ENCODE measurements at places on chromosomes 6 and 20.

GRCh38 chr20:21569586-21569985, 55.7 kb upstream of the NKX2-2 start:
- DNase-seq, result no peak

- DNase-seq, result no peak
Measured at GRCh38 chr20:10711903-10712451, 38.2 kb upstream of the JAG1 start.

DNA sequence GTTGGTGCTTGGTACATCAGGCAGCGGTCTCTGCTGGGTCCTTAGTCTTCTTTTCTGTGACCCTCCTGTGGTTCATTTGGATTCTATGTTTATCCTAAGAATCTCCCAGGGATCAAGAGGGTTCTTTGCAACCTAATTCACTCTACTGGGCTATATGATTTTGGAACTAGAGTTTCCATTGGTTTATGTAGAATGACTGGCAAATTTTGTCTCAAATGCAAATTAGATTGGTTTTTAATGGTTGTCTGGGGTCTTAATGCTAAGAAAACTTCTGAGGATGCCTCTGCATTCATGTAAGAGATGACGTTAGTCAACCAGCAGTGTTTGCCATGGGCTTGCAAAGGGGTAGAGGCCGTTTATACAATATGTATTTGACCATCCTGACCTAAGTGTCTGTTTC, 129.8 kb upstream of the ZFP64 start:
- no peak for DNase-seq

GRCh38 chr20:51650685-51651134, 108.2 kb upstream of the NFATC2 start:
- no peak for DNase-seq

DNA sequence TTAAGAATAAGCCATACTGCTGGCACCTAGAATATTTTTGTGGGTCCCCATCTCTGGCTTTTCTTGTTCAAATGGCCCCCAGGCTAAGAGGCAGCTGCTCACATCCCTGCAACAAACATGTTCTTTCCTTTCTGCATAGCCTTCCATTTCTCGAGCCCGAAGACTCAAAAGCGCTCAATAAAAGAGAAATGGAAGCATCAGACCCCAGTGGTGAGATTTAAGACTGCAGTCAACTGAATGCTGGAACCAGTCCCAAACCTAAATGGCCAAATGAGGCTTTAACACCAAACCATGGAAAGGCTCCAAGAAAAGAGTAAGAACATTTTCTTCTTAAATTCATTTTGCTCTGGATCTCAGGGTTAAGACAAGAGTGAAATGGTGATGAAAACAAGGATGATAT, 122.1 kb upstream of the TRAF3IP2 start:
- no peak for DNase-seq

DNA sequence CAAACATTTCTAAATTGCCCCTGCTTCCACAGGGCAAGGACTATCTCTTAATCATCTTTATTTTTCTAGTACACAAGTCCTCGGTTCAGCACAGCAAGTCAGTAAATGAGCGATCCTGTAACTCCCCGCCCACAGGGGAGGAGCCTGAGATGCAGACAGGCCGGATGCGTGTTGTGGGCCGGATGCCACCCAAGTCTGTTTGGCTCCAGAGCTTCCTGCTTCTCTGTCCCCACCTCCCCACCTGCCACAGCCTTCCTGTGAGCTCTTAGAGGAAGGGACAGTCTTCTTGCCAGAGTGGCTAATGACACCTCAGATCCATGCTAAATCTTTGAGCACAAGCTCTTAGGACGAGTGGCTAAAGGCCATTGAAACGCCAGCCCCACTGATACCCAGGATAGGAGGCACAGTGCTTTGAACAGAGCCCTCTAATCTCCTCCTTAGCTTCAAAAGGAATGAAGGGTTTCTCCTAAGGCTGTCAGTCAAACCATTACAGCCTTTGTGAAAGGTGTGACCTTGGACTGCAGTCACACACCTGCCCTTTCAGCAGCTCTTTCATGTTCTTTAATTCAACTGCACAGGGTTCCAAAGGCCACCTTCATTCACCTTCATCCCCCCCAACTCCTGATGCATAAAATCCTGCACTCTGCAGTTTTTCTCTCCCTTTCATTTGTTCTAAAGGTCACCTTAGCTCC, 264.3 kb downstream of the TFAP2C start:
- DNase-seq, result no peak

- no peak for DNase-seq
Measured at GRCh38 chr20:41223112-41223511, 85.8 kb downstream of the PLCG1 start.

DNA sequence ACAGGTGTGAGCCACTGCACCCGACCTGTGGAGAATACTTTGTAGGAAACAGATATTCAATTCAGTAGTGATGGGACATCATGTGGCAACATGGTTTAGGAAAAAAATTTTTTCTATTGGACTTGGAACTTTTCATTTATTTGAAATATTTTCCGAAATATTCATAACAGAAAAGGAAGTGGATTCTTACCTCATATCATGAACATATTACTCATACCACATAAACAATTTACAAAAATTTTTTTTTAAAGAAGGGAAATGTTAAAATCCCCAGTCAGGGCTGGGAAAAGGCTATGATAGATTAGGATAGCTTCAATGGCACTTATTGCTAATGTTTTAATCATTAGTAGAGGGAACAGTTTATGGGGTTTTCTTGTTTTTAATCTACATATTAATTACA, 6.8 kb upstream of the ALDH8A1 start:
- DNase-seq, result no peak

- DNase-seq, result no peak
Measured at GRCh38 chr6:164167873-164168405, 753.4 kb downstream of the QKI start.

- DNase-seq, result no peak
Measured at GRCh38 chr6:155222506-155222905, 41.3 kb upstream of the CLDN20 start.

Measured in WERI-Rb-1 (cell line).